B cell (primary cell): ENCODE measurements at places on chromosomes 1 and 21. TPM values are rescaled to one million over a fixed set of nuclear protein-coding genes. Genes with fewer than 3 reads are reported as not detected.

INSRR gene
- not detected in 2 replicates for polyA plus RNA-seq

- no peak overlapping the region for H3K4me3 ChIP-seq
- DNase-seq, result no peak
- H3K4me1 ChIP-seq, result no peaks in the 10 kb centered on the region
- no peaks in the 10 kb centered on the region for H3K36me3 ChIP-seq
- no peaks in the 10 kb centered on the region for H3K27me3 ChIP-seq
- H3K27ac ChIP-seq, result no peak overlapping the region
Measured at GRCh38 chr1:210025870-210026269, 87.9 kb downstream of the SYT14 start.

DNA sequence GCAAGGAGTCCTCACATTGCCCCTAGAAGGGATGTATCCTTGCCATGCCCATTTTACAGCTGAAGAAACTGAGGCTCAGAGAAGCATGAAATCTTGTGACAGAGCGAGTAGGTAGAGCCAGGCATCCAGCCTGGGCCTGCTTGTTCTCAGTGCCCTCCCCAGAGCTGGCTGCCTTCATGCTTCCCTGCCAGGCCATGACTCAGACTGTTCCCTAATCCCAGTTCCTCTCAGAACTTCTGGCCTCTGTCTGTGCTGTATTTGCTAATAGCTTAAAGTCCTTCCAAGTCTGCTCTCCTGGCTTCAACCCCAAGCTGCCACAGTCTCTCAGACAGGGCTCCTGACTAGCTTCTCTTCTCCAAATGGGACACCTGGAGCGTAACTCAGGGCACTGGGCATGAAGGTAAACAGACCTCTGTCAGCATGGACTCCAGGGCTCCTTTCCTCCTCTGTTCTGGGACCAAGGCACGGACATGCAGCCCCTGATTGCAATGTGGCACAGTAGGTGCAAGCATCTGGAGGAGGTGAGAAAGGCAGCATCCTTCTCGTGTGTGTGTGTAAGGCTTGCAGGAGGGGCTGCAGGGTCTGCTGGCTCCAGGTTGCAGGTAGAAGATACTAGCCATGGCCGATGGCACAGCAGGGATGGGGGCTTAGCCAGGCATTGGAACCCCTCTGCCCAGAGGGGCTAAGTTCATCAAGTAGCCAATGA lies 122.7 kb downstream of the HMGB4 start:
- no peak for DNase-seq
- no peak overlapping the region for H3K4me3 ChIP-seq
- H3K4me1 ChIP-seq, result no peaks in the 10 kb centered on the region
- no peaks in the 10 kb centered on the region for H3K36me3 ChIP-seq

DNA sequence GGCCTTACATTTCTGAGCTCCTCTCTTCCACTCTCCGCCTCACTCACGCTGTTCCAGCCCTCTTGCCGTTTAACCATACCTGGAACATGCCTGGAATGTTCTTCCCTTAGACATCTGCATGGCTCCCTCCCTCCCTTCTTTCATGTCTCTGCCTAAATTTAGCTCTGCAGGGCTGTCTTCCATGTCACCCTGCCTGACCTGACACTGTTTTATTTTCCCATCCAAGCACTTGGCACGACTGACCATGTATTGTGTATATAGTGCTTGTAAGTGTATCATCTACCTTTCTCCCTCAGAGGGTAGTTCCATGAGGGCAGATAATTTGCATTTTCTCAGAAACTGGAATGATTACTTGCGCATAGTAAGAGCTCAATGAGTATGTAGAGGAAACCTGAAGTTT lies 47.3 kb downstream of the ST6GALNAC3 start:
- H3K4me3 ChIP-seq, result no peak overlapping the region
- no peaks in the 10 kb centered on the region for H3K27me3 ChIP-seq
- H3K4me1 ChIP-seq, result no peaks in the 10 kb centered on the region
- no peaks in the 10 kb centered on the region for H3K36me3 ChIP-seq

DNA sequence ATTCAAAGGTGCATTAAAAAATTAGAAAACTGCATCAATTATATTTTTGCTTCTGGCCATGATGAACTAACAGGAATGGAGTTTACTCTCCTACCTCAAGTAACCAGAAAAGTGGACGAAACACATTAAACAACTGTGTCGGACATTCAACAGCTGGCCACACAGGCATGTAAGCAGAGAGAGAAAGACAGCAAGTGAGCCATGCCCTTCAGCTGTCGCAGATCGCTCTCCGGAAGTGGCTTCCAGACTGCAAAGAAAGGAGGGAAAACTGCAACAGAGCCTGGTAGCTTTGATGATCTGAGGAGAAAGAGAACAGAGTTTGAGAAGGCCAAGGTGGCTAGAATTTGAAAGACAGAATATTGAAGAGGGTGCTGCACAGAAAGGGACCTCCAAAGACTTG lies 557.2 kb downstream of the MATN1 start:
- no peak for DNase-seq
- no peak overlapping the region for H3K27ac ChIP-seq
- H3K4me3 ChIP-seq, result no peak overlapping the region
- no peaks in the 10 kb centered on the region for H3K4me1 ChIP-seq
- no peaks in the 10 kb centered on the region for H3K27me3 ChIP-seq

DNA sequence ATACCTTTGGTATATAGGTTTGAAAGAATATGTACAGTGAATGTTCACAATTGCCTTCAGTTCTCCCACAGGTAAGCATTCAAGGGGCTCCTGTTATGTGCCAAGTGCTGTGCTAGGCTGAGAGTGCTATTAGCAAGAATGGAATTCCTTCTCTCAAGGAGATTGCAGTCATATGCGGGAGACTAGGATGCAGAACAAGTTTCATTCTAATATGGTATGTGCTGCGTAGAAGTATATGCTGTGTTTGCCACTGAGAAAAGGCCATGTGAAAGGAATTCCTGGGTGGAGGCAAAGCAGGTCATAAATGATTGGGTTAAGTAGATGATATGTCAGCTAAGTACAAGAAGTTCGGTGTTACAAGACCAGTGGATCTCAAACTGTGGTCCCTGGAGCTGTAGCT lies 303.0 kb downstream of the GPATCH2 start:
- no peak for DNase-seq
- no peaks in the 10 kb centered on the region for H3K27me3 ChIP-seq
- H3K36me3 ChIP-seq, result no peaks in the 10 kb centered on the region

GRCh38 chr1:50195205-50195604 lies 86.5 kb downstream of the ELAVL4 start:
- H3K4me3 ChIP-seq, result no peak overlapping the region
- H3K27ac ChIP-seq, result no peak overlapping the region
- H3K4me1 ChIP-seq, result no peaks in the 10 kb centered on the region
- no peaks in the 10 kb centered on the region for H3K27me3 ChIP-seq

- H3K4me3 ChIP-seq, result peak overlapping the region; percentile 73
- no peaks in the 10 kb centered on the region for H3K36me3 ChIP-seq
- no peaks in the 10 kb centered on the region for H3K27me3 ChIP-seq
- DNase-seq, result peak; percentile 19
- peaks cover 20% of the 10 kb centered on the region for H3K4me1 ChIP-seq
- no peak overlapping the region for H3K27ac ChIP-seq
Measured at GRCh38 chr1:35717911-35718476, 690 bp downstream of the C1orf216 start.

IFNLR1 gene
- polyA plus RNA-seq, result 14.7 and 16.0 TPM in 2 replicates

OR2T12 gene
- not detected in 2 replicates for polyA plus RNA-seq

GRCh38 chr1:1908506-1908791 lies 6.6 kb upstream of the CALML6 start:
- H3K27ac ChIP-seq, result peak overlapping the region; percentile 60
- H3K36me3 ChIP-seq, result no peaks in the 10 kb centered on the region
- H3K27me3 ChIP-seq, result no peaks in the 10 kb centered on the region
- no peak for DNase-seq
- H3K4me1 ChIP-seq, result peaks cover 23% of the 10 kb centered on the region

DNA sequence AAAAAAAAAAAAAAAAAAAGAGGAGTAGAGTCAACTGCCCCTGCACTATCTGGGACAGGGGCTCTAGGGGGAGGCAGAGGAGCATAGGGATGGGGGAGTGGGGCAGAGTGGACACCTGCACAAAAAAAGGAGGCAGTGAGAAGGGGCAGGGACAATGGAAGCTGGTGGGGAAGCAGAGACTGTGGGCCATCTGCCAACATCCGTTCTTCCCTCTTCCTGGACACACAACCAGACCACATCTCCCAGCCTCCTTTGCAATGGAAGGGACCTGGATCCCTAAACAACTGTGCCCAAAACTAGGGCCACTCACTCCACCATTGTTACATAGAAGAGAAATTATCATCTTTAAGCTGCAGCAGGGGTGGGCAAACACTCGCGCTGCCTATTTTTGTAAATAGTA lies 38.4 kb downstream of the NEK2 start:
- H3K4me3 ChIP-seq, result no peak overlapping the region
- no peaks in the 10 kb centered on the region for H3K36me3 ChIP-seq
- no peak for DNase-seq
- no peak overlapping the region for H3K27ac ChIP-seq
- H3K4me1 ChIP-seq, result no peaks in the 10 kb centered on the region

DNA sequence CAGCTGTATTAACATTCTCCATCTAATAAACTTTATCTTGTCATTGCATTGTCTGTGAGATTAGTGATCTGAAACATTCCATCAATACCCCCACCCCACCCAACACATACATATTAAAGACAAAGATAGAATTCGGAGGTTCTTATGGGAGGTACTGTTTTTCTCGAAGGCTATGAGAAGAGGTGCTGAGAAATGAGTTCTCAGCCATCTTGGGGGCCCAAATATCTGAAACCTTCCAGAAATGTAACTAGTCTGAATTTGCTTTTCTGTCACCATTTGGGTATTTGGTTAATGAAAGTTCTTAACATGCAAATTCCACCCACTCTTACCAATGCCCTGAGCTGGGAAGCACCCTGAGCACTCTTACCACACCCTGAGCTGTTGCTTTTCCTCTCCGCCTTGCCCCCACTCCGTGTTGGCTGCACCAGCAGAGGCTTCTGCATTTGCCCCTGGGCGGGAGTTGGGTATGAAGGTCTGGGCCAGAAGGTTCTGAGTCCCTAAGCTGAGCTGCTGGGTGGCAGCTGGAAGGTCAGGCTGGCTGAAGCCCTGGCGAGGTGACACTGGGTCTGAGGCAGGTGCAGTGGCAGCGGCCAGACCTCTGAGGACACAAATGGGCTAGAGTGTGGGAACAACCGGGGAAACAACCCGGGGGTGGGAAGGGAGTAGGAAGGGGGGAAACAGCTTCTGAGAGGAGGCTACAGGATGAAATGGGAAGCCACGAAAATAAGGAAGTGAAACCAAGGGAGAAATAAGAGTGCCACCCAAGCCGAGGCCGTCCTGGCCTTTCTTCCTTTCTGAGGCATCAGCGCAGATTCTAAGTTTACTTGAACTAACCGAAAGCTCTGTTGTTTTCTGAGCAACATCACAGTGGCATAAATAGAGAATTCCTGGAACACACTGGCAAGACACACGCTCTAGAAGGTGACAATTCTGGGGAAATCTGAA lies 26.3 kb upstream of the IER5 start:
- no peaks in the 10 kb centered on the region for H3K36me3 ChIP-seq
- no peaks in the 10 kb centered on the region for H3K27me3 ChIP-seq
- peak overlapping the region; percentile 78 for H3K27ac ChIP-seq
- DNase-seq, result peak; percentile 75
- H3K4me1 ChIP-seq, result peaks cover 27% of the 10 kb centered on the region
- no peak overlapping the region for H3K4me3 ChIP-seq

DNA sequence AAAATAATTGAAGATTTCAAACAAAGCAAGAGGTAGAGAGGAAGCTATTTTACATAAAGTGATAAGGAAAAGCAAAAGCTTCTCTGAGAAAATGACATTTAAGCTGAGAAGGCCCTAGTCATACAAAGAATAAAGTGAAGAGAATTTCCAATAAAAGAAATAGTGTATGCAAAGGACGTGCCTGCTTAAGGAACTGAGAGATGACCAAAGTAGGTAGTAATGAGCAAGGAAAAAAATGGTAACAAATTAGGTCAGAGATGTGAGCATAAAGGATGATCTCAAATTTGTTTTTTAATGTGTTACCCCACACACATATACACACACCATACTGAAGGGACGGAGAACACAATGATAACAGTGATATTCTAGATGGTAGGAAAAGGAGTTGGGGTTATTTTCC lies 46.4 kb downstream of the NRIP1 start:
- DNase-seq, result no peak
- no peaks in the 10 kb centered on the region for H3K27me3 ChIP-seq
- no peak overlapping the region for H3K27ac ChIP-seq
- H3K36me3 ChIP-seq, result peaks cover 2% of the 10 kb centered on the region
- H3K4me3 ChIP-seq, result no peak overlapping the region
- H3K4me1 ChIP-seq, result no peaks in the 10 kb centered on the region

NBPF6 gene
- not detected in 2 replicates for polyA plus RNA-seq

DNA sequence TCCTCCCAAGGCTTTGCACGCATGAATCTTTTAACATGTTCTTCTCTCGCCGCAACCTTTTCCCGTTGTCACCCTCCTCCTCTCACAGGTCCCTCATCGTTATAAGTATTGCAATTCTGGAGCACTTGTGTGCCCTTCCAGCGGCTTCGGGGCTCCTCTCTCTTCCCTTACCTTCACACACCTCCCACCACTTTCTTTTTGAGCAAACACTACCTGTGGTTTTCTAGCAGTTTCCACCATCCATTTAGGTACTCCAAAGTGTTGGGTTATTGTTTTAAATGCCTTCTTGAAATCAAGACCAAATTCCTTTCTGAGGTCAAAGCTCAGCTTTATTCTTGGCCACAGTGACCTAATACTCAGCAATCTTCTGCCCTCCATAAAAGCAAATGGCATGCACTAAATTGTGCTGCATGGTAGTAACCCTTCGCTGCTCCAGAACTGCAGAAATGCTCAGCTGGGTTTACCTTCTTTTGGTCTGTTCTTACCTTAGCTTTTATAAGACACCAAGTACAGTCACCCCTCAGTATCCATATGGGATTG lies 472.4 kb downstream of the SETD4 start:
- DNase-seq, result no peak
- no peak overlapping the region for H3K4me3 ChIP-seq
- H3K4me1 ChIP-seq, result no peaks in the 10 kb centered on the region

DNA sequence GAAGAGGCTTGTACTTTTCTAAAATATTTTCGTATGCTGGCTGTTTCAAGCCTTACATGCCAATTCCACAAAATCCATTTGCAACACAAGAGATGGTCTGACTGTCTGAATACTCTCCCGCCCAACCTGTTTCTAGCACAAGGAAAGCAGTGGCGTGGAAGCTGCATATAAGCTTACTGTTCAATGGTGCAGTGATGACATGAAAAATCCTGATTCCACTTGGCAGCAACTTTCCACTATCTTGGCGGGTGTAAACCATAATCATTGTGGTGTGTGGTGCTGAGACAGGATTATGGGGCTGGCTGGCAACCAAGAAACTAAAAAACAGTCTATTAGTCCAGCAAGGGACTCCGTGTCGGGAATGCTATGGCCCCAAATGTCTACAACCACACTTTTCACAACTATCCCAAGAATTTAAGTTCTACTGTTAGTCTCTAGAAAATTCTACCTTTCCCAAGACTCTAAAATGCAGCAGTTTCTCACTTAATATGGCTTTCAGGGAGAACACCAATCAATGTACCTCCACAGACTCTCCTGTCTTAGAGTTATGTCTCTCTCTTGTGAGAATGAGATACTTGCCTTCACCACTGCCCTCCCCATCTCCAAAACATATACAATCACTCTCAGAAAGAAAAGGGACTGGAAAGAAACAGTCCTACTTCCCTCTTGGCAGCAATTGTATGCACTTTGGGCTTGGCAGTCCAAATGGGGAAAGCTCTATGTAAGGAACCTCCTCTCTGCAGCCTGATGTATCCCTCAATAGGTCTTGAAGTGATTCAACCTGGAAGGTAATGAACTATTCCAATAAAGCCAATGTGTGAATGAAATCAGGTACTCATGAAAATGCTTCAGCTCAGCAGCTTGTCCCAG lies 9.5 kb downstream of the COLGALT2 start:
- no peaks in the 10 kb centered on the region for H3K36me3 ChIP-seq
- no peaks in the 10 kb centered on the region for H3K4me1 ChIP-seq
- H3K27ac ChIP-seq, result no peak overlapping the region
- H3K4me3 ChIP-seq, result no peak overlapping the region
- no peak for DNase-seq

ZNF687 gene
- polyA plus RNA-seq, result 29.1 and 37.0 TPM in 2 replicates

HTR1D gene
- polyA plus RNA-seq, result not detected in 2 replicates
